Activated T-helper 2 cell treated with anti-CD3 and anti-CD28 coated beads, Interferon-gamma antibody, Interleukin-2, Interleukin-4, amounts not matched to agents 10 μg/mL and 5 μg/mL and 100 μg/mL, durations not matched to agents 14 hours and 24 hours and 36 hours (primary cell): ENCODE measurements at places on chromosomes 16 and 17. TPM values are rescaled to one million over a fixed set of nuclear protein-coding genes. Genes with fewer than 3 reads are reported as not detected.
A peak's percentile ranks its signal among the peaks of the same experiment; 100 is the strongest.

DNA sequence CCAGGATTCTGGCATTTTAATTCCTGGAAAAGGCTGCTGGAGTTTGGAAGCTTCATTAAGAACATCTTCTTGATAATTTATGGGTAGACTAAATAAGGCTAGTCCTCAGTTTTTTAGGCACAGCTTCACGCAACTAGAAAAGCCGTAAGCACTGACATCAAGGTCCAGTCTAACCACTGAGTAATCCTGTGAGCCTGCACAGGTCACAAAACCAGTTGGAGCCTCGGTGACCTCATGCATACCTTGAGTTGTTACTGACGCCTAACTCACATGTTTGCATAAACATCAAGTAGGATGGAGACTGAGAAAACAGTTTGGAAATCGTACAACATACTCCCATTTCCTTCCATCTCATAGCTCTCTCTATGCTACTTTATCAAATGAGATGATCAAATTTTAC, 63.8 kb upstream of the RCVRN start:
- no peak overlapping the region for H3K4me3 ChIP-seq
- H3K4me1 ChIP-seq = no peaks in the 10 kb centered on the region
- H3K27ac ChIP-seq = no peak overlapping the region
- DNase-seq = no peak
- H3K27me3 ChIP-seq = no peaks in the 10 kb centered on the region

DNA sequence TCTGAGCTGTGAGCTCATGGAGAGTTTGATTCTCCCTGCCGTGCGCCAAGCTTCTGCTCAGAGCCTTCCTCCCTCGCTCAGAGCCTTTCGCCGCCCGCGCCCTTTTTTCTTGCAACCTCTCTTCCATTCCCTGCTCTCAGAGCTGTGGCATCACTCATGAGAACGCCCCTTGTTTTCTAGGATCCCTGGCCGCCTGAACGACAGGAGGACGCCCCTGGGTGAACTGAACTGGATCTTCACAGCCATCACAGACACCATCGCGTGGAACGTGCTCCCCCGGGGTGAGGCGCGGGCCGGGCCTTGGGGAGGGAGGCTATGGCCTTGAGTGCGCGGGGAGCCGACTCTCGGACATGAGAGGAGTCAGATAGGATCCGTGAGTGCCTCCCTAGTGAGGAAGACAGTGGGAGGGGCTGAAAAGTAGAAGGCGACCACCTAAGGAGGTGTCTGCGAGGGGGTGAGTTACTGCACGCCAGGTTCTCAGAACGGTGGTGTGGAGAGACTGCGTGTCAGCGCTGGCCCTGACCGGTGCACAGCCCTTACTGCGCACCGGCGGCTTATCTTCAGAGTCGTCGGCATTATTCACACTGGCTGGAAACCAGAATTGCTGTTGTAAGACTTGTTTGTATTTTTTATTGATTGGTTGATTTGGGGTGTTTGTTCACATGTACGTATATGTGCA, 169.5 kb upstream of the CHMP6 start:
- no peak overlapping the region for H3K27ac ChIP-seq
- no peak for DNase-seq
- H3K4me1 ChIP-seq = peaks cover 52% of the 10 kb centered on the region
- no peaks in the 10 kb centered on the region for H3K27me3 ChIP-seq
- H3K36me3 ChIP-seq = peaks cover 71% of the 10 kb centered on the region

DNA sequence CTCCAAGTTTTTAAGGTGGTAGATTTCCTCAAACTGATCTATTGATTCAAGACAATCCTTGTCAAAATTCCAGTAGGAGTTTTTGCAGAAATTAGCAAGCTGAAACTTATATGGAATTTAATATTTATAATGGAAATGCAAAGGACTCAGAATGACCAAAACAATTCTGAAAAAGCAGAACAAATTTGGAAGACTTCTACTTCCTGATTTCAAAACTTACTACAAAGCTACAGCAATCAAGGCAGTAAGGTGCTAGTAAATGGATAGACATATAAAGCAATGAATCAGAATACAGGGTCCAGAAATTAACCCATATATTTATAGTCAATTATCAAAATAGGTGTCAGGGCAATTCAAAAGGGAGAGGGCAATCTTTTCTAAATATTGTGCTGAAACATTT, 11.8 kb upstream of the IL21R start:
- peaks cover 36% of the 10 kb centered on the region for H3K4me1 ChIP-seq
- no peak overlapping the region for H3K27ac ChIP-seq
- H3K36me3 ChIP-seq = peaks cover 40% of the 10 kb centered on the region

GRCh38 chr16:56910112-56910511, 21.8 kb upstream of the HERPUD1 start:
- H3K27me3 ChIP-seq = peaks cover 5% of the 10 kb centered on the region
- no peak overlapping the region for H3K4me3 ChIP-seq
- H3K4me1 ChIP-seq = peaks cover 27% of the 10 kb centered on the region
- H3K27ac ChIP-seq = peak overlapping the region; percentile 38
- DNase-seq = no peak

DNA sequence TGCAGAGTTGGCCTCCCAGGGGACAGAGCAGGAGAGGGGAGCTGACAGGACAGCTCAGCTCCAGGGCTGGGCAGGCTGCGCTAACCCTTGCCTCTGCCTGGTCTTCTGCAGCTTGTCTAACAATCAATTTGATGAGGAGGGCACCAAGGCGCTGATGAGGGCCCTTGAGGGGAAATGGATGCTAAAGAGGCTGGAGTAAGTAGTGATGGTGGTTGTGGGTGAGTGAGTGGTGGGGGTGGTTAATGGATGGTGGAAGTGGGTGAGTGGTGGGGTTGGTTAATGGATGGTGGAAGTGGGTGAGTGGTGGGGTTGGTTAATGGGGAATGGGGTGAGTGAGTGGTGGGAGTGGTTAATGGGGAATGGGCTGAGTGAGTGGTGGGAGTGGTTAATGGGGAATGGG, 22.0 kb upstream of the CPNE2 start:
- H3K27ac ChIP-seq = peak overlapping the region; percentile 73
- no peak for DNase-seq
- no peak overlapping the region for H3K4me3 ChIP-seq
- H3K4me1 ChIP-seq = peaks cover 15% of the 10 kb centered on the region
- H3K27me3 ChIP-seq = no peaks in the 10 kb centered on the region

DNA sequence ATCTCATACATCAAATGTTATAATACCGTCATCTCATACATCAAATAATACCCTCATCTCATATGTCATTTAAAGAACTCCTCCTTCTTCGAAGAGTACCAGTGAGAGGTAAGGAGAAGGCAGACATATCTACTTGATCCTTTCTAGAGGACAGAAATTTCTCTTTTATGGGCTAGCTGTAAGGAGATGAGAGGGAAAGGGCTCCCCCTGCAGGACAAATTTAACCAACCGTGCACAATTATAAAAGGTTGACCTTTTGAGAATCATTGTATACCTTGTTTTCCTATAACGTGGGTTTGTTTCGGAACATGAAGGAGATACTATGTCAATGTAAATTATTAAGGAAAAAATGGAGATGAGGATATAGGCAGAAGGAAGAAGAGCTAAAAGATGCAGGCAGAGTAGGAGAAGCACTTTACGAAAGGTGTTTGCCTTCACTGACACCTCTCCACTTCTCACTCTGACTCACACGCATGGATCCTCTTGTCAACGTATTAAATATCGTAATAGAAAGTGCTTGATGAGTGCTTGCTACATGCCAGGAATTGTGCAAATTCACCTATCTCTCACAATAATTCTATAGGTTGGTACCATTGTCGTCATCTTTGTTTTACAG, 465.9 kb upstream of the ERCC4 start:
- no peak overlapping the region for H3K27ac ChIP-seq
- no peaks in the 10 kb centered on the region for H3K27me3 ChIP-seq
- no peaks in the 10 kb centered on the region for H3K36me3 ChIP-seq
- DNase-seq = no peak
- H3K4me3 ChIP-seq = no peak overlapping the region

The TBC1D28 gene
- not detected in 2 replicates for total RNA-seq

The ENO3 gene
- 45.7 and 47.9 TPM in 2 replicates for total RNA-seq
